ENCODE measurements at places on chromosomes 11 and 22.

DNA sequence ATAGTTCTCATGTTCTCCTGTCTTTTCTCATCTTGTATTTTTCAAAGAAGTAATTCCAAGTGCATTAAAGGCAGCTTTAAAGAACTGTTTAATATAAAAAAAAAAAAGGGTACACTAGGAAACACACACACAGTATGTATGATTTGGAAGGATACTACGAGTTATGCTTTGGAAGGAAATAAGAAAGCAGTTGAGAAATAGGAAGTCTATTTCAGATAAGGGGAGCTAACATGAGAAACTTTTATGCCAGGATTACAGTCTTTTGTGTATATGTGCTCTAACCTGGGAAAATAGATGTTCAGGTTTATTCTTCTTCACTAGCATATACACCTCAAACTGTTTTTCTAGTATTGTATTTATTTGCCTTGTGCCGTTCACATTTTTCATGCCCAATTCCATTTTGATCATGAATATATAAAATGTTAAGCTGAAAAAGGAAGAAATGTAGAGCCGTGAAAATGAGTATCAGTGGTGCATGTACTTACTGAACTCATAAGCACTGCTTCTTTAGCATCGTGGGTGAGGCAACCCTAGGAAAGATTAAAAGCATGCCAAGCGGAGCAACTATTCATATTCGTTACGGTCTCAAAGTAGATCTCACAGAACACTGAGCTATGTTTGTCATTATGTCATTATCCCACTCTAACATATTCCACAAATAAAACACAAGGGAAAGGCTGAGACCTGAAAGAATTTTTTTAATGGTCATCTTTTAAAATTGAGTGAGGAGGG lies 59.6 kb downstream of the GUCY1A2 start:
- DNase-seq: no peak

- DNase-seq: no peak
Observed at GRCh38 chr11:120581313-120581712, 69.8 kb downstream of the GRIK4 start.

DNA sequence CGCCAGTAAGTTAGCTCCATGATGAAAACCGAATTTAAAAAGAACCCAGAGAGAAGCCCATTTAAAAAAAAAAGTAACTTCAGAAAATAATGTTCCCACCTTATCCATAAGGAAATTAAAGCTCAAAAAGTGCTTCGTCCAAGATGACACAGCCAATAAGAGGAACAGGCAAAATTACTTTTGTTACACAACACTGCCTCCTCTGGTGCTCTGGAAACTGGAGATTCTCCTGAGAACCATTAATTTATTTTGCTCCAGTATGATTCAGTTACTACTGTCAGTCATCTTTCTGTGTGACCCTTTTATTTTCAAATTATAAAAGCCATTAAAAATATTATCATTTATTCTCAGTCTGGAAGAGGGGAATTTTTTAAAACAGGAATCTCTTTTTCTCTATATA lies 2.0 kb downstream of the IFT27 start:
- no peak for DNase-seq

DNA sequence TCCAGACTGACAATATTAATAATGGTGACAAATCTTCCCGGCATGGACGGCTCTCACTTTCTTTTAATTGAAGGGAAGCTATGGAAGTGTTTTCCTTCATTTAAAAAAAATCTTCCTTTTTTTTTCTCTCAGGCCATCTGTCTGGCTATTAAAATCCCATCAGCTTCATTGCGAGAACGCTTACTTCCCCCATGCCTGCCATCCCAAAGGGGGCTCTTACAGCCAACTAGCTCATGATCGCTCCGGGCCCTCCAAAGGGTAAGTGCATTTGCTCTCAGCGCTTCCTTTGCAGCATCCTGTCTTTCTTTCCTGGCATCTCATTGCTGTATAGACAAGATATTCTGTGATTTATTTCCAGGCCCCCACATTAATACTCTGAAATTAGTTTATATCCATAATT lies 20.7 kb downstream of the CACNG2 start:
- DNase-seq: no peak

GRCh38 chr11:5203366-5203765 lies 2.9 kb upstream of the OR51V1 start:
- no peak for DNase-seq

DNA sequence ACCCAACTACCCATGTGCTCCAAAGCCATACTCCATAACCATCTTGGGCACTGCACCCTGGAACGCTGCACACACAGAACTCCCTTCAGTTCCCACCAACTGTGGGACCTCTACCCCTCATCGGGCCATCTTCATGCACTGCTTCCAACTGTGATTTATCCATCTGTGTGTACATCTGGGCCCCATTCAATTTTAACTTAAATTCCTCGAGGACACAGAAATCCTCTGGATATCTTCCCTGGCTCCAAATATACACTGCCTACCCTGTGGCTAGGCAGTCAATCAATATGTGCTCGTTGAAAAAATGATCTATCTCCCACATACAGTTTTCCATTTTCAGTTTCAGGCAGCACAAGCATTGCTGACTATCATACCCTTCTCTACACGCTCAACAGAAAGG lies 4.9 kb downstream of the FEZ1 start:
- no peak for DNase-seq

GRCh38 chr11:121514432-121515334 lies 61.9 kb upstream of the SORL1-AS1 start:
- no peak for DNase-seq

GRCh38 chr11:37124384-37124783 lies 526.3 kb upstream of the RAG2 start:
- DNase-seq: no peak
